ENCODE measurements at places on chromosomes 4 and X. TPM values are rescaled to one million over a fixed set of nuclear protein-coding genes. Genes with fewer than 3 reads are reported as not detected.

DNA sequence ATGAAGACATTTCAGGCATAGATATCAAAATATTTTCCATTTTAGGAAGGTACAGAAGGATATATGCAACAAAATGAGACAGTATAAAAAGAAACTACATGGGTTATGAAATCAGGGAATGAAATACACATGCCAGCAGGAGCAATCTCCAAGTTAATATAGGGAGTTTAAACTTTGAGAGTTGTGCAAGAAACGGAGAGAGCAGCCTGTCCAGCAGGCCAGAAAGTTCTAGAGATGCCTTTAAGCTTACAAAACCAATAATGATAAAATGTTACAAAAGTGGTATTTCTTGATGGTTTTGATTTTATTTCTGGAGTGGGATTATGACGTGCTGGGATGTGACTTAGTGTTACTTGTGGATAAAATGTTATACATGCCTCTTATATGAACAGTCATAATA lies 2047.9 kb downstream of the ARAP2 start:
- DNase-seq, result no peak

- no peak for DNase-seq
These were observed 261.6 kb downstream of the IQCM start for GRCh38 chr4:149553959-149554520.

- DNase-seq, result no peak
These were observed 359.9 kb upstream of the CNKSR2 start for GRCh38 chrX:21014326-21014725.

VCX gene
- total RNA-seq, result not detected

DNA sequence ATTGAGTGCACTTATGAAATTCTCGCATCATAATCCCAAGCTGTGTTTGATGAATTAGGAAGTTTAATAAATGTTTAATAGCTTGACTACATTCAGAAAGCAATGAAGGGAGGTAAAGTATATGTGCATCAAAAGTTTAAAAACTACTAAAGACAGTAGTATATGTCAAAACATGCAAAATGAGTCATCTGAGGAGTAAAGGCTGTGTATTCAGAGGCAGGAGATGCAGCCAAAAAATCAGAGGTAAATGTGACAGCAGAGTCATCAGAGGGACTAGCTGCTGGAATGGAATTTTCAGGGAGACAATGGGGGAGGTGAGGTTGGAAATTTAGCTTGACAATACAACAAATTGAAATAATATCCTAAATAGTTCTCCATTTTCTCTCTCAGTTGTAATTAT lies 127.0 kb upstream of the FUNDC1 start:
- no peak for DNase-seq

DNA sequence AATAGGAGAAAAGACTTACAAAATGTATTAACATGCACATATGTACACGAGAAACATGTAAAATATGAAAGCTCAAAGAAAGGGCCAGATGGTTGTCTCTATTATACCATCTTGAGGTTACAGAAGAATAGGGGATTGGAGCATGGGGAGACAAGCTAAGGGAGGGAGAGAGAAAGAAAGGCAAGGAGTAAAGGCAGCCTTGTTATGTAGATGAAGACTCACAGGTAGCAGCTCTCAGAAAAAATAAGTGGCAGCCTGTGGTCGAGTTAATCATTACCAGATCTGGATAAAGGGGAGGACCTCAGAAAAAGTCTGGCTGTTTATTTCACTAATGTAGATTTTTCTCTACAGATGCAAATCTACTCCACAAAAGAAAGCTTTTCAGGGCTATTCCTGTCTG lies 26.6 kb upstream of the PPP1R2C start:
- DNase-seq, result no peak

DNA sequence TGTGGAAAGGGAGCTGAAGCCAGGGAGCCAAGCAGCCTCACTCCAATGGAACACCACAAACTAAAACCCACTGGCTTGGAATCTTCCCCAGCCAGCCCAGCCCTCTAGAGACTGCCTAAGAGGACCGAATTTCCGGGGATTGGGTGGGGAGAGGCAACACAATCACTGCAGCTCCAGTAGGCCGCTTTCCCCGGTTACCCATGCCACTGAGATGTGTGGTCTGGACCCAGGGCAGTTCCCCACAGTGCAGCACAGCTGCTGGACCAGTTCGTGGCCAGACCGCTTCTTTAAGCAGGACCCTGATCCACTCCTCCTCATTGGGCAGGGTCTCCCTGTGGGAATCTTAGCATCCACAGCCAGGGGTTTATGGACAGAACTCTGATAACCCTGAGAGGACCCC lies 91.9 kb upstream of the PAGE3 start:
- no peak for DNase-seq

- DNase-seq, result no peak
These were observed 136.0 kb upstream of the STX18 start for GRCh38 chr4:4677556-4678522.

NKX3-2 gene
- not detected for total RNA-seq

PGAM4 gene
- total RNA-seq, result not detected

DNA sequence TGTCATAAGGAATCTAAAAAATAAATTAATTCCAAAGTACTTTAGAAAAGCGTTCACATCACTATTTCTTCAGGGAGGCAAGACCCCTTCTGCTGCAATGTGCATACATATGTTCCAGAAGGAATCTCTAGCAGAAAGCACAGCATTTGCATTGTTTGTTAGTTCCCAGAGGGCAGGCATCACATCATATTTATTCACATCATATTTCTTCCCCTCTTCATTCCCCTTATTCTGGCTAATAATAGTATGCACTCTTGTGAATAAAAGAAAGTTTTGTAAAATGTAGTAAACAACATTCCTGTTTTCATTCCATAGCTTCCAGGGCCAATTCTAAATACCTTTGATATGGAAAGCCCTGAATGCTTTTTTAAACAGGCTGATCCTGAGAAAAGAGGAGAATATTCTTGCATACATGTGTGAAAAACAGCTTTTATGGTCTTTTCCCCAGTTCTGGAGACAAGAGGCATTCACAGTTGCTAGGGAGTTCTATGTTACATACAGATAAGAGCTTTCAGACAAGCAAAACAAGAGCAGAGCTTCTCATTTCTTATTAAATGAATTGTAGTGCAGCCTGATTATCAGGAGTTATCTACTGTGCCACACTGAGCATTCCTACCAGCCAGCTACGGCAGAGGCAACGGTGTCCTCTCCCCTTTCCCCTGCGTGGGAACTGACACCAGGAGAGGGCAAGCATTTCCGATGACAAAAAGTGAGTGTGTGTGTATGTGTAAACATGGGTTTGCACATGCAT lies 15.2 kb downstream of the GATB start:
- DNase-seq, result no peak

ING2 gene
- 4.8 TPM for total RNA-seq

DNA sequence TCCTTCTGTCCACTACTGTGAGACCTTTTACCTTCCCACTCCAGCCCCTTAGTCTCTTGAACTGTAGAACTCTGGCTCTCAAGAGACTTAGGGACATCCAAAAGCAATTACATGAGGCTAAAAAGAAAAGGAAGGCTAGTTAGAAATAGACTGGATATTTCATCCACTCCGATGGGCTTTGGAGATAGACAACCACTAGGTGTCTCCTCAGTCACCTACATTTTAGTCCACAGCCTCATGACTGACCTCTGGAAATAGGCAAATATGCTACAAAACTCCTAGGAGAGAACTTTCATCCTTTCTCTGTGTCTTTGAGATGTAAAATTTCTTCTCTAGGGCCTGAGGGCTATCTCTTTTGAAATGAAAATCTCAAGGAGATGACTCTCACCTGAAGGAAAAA lies 45.1 kb upstream of the LAMP2 start:
- peak; percentile 48 for DNase-seq

DNA sequence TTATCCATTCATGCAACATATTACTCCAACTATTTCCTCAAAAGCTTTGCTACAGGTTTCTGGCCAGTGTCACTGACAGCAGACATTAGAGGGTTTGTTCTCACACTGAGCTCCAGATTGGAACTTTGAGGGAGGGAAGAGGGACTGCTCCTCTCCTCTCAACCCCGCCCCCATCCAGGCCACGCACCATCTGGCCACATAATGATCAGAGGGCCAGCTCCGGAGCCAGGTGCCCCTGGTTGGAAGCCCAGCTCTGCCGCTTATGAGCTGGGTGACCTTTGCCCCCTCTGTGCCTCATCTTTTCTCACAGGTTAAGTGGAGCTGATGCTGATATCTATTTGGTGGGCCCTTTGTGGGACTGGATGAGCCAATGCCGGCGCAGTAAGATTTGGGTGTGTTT lies 55.8 kb downstream of the C4orf50 start:
- DNase-seq, result no peak

DNA sequence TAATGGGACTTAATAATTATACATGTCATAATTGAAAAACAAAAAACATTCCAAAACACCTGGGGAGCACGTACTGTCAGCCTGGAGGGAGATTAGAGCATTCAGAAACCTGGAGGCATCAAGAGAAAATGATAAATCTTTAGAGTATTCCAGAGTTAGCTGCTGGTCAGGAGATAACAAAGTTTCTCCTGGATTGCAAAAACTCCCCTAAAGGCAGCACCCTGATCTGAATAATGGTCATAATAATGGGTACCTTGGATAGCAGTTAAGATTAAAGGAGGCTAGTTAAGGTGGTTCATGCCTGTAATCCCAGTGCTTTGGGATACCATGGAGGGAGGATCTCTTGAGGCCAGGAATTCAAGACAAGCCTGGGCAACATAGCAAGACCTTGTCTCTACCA lies 15.9 kb upstream of the RAB40A start:
- no peak for DNase-seq

AVPR2 gene
- total RNA-seq, result not detected

DNA sequence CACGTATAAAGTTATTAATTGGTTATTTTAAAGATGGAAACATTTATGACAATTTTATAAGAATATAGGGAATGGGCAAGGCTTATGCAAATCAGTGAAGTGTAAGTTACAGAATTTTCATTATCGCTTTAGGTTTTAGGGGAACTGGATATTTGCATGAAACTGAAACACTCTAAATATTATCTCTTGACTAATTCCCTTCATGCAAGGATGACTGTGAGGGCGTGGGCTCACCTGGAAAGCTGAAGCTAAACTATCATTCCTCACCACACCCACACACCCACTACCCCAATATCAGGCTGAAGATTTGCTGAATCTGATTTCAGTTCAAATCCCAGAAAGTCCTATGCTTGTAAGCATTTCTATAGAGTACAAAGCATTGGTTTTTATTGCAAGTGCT lies 81.7 kb upstream of the ARHGAP24 start:
- DNase-seq, result no peak

ZFX gene
- total RNA-seq, result 11.9 TPM

- no peak for DNase-seq
These were observed 5.5 kb upstream of the MMAA start for GRCh38 chr4:145613566-145614232.

FBXW7 gene
- 20.4 TPM for total RNA-seq

DNA sequence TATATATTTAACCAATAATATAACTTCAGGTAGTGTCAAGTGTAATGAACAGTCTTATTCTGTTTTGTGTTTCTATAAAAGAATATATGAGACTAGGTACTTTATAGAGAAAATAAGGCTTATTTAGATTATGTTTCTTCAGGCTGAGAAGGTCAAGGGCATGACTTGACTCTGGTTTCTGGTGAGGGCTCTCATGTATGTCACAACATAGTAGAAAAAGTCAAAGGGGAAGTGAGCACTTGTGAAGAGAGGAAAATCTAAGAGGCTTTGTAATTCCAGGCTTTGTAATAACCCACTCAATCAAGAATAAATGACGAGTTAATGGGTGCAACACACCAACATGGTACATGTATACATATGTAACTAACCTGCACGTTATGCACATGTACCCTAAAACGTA lies 27.6 kb downstream of the PRR32 start:
- DNase-seq, result no peak

FHIP1A gene
- total RNA-seq, result 2.2 TPM

Data from HT-29 (cell line).